ENCODE measurements at places on chromosomes 7 and 10.

DNA sequence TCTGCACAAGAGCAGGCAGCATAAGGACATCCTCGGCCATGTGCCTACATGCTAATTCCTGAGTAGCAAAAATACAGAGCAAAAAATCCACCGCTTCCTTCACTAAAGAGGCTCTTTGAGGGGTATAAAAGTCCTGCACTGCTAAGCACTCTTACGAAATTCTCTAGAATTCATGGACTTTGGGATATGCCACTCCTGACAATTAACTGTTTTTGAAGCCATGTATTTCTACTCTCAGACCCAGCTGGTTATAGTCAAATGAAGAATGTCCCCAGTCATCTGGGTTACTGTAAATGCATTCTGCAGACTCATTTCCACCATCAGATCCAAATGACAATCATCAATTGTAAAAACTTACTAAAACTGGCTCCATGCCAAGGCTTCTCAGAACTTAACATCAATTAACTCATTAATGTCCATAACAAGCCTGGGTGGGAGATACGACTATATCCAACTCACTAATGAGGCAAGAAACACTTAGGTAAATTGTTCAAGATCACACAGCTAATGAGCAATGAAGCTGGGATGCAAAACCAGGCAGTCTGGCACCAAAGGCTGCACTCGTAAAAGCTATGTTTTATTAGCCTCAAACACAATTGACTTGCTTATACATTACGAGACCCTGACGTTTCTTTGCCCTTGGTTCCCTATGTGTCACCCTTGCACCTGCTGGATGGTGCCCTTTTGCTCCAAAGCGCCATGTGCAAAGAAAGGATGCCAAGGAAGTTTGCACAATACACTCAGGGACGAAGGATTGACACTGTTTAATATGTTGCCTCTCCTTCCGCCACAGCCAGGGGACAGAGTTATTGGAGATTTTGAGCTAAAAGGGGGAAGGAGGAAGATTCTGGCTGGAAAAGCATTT is 250.4 kb downstream of the ELMO1 start:
- no peak for DNase-seq
- no peak overlapping the region for H3K4me3 ChIP-seq
- H3K27ac ChIP-seq, result no peak overlapping the region

GRCh38 chr7:78953726-78954363 is 499.6 kb downstream of the MAGI2 start:
- H3K4me1 ChIP-seq, result no peaks in the 10 kb centered on the region
- H3K27ac ChIP-seq, result no peak overlapping the region
- DNase-seq, result no peak
- H3K36me3 ChIP-seq, result no peaks in the 10 kb centered on the region
- no peaks in the 10 kb centered on the region for H3K27me3 ChIP-seq

GRCh38 chr10:52566471-52567246 is 205.9 kb downstream of the MBL2 start:
- H3K27ac ChIP-seq, result no peak overlapping the region
- no peaks in the 10 kb centered on the region for H3K36me3 ChIP-seq
- H3K27me3 ChIP-seq, result no peaks in the 10 kb centered on the region
- no peak overlapping the region for H3K4me3 ChIP-seq

DNA sequence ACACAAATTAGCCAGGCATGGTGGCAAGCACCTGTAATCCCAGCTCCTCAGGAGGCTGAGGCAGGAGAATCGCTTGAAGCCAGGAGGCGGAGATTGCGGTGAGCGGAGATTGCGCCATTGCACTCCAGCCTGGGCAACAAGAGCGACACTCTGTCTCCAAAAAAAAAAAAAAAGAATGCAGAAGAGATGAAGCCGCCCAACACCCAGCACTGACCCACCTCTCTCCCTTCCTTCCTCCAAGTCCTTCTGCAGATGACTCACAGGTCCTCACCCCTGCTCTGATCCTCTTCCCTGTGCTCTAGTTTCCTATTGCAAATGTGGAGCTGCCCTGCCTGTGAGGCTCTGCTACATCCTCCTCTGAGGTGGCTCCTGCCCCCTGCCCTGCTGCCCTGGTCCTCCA is 22.0 kb upstream of the OPALIN start:
- no peaks in the 10 kb centered on the region for H3K4me1 ChIP-seq
- H3K36me3 ChIP-seq, result no peaks in the 10 kb centered on the region
- H3K4me3 ChIP-seq, result no peak overlapping the region
- no peak for DNase-seq

DNA sequence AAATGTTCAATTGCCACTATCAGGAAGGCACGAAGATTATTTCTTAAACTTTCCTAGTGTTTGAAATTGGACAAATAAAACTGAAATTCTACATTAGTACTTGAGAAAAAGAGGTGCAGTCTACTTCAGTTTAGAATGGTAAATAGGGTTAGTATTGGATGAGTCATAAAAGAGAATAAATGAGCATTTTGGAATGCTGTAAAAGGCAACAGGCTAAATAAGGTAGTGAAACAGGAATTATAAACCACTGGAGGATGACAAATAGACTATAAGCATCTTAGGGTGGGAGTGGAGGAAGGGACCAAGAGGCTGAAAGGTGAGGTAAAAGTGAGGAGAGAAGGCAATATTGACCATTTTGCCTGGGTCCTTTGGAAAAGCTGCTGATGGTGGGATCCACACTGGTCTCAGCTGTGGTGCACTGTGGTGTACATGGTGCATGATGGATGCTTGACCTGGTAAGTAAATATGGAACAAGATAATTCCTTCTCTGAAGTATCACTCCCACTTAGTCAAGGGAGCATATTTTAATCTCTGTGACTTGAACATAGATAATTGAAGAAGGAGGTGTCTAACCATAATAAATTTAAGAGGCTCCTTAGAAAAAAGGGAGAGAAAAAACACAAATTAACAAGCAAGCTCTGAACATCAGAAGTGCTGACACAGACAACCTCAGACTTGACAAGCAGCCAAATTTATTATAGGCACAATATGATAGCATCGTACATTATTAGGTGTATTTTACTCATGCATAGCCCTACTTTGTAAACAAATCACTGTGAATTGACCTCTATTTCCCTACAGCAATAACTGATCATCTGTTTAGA is 76.4 kb upstream of the SCIN start:
- no peak overlapping the region for H3K4me3 ChIP-seq
- no peaks in the 10 kb centered on the region for H3K4me1 ChIP-seq
- H3K36me3 ChIP-seq, result no peaks in the 10 kb centered on the region
- H3K27ac ChIP-seq, result no peak overlapping the region
- DNase-seq, result no peak
- no peaks in the 10 kb centered on the region for H3K27me3 ChIP-seq
